Neural progenitor cell (in vitro differentiated cells): ENCODE measurements at places on chromosomes 5 and 9. TPM values are rescaled to one million over a fixed set of nuclear protein-coding genes. Genes with fewer than 3 reads are reported as not detected.

DNA sequence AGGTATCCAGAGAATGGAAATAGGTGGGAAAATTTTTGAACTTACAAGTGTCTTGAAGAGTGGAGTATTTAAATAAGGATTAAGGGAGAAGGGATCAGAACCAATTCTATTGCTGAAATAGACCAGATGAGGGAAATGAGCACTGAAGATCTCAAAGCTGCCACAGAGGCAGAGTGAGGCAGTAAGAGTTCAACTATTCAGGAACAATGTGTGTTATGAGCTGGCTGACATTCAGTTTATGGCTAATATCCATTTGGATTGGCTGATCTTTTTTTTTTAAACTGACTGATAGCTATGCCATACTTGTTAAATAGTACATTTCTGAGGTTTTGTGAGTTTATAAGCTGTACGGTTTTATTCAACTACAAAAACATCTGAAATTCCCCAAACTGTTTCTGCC, 95.3 kb upstream of the GNA14 start:
- H3K4me1 ChIP-seq = peaks cover 4% of the 10 kb centered on the region
- H3K27ac ChIP-seq = no peak overlapping the region
- H3K27me3 ChIP-seq = no peaks in the 10 kb centered on the region
- no peak for DNase-seq
- H3K4me3 ChIP-seq = no peak overlapping the region

GRCh38 chr9:1982074-1982473, 33.1 kb upstream of the SMARCA2 start:
- no peaks in the 10 kb centered on the region for H3K27me3 ChIP-seq
- no peak for DNase-seq
- no peaks in the 10 kb centered on the region for H3K36me3 ChIP-seq
- no peaks in the 10 kb centered on the region for H3K4me1 ChIP-seq
- H3K27ac ChIP-seq = no peak overlapping the region

Gene EIF4EBP3
- 0.53 and 1.1 TPM in 2 replicates for total RNA-seq

- no peaks in the 10 kb centered on the region for H3K27me3 ChIP-seq
- no peaks in the 10 kb centered on the region for H3K36me3 ChIP-seq
- no peaks in the 10 kb centered on the region for H3K4me1 ChIP-seq
- no peak for DNase-seq
These were observed 121.2 kb downstream of the PHF2 start for GRCh38 chr9:93697352-93698139.

GRCh38 chr9:27888661-27889295, 315.5 kb upstream of the C9orf72 start:
- H3K4me3 ChIP-seq = no peak overlapping the region
- no peaks in the 10 kb centered on the region for H3K27me3 ChIP-seq
- no peaks in the 10 kb centered on the region for H3K36me3 ChIP-seq
- no peaks in the 10 kb centered on the region for H3K4me1 ChIP-seq
- no peak for DNase-seq
- H3K27ac ChIP-seq = no peak overlapping the region

Gene GABRA6
- total RNA-seq = not detected in 2 replicates

GRCh38 chr5:15904899-15905830, 274.4 kb downstream of the MARCHF11 start:
- no peak overlapping the region for H3K4me3 ChIP-seq
- no peaks in the 10 kb centered on the region for H3K27me3 ChIP-seq
- no peak for DNase-seq
- no peak overlapping the region for H3K27ac ChIP-seq
- H3K36me3 ChIP-seq = no peaks in the 10 kb centered on the region

DNA sequence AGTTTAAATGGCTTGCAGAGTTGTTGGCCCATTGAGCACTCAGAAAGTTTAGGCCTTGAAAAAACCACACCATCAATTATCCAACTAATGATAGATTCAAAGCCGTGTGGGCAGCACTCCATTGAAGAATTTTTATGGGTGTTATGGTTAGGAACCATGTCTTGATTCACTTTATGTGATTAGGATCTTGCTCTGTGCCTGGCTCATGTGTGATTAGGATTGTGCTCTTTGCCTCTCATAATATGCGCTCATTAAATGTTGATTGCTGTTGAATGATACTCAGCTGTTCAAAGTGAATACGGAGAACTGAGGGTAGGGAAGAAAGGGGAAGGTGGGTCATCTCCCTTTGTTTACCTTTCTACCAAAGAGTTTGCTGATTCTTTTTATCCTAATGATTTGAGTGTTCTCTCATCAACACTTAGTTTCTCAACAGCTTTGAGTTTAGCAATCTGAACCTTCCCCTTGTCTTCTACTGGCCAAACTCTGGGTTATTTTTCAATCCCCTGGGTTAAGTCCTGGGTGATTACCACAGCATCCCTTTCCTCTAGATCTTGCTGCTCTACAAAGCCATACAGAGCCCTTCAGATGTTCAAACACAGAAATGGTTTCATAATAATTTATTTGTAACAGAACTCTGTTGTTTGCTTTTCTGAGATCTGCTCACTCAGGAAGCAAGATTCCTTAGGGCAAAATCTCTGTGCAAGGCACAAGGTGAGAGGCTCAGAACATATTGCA, 668.8 kb upstream of the RGMB start:
- no peaks in the 10 kb centered on the region for H3K4me1 ChIP-seq
- H3K4me3 ChIP-seq = no peak overlapping the region
- H3K27me3 ChIP-seq = no peaks in the 10 kb centered on the region
- no peak for DNase-seq
